Endodermal cell (in vitro differentiated cells): ENCODE measurements at places on chromosomes 4 and X.

DNA sequence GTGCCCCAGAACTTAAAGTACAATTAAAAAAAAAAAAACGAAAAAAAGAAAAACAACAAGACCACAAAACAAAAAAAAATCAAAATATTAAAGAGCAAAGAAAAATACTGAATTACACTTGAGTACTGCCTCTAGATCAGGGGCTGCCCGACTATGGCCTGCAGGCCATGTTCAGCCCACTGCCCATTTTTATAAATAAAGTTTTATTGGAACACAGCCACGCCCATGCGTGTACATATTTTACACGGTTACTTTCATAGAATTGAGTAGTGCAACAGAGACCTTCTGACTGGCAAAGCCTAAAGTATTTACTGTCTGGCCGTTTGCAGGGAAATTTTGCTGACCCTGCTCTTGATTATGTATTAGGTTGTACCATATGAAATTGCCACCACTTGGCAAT, 130.5 kb downstream of the ATXN3L start:
- no peak for DNase-seq

DNA sequence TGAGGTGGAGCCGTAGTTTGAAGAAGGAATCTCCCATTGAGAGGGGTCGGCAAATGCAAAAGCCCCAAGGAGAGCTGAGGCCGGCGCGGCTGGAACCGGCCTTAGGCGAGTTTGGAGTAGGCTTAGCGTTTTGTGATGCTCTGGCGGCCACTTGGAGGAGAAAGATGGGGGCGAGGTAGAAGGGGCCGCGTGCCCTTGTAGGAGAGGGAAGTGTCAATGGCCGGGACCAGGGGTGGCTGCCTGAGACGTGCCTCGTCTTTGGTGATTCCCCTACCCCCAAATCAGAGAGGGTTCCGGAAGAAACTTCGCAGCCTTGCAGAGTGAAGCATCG, 11.7 kb downstream of the MSX1 start:
- DNase-seq: peak; percentile 71

DNA sequence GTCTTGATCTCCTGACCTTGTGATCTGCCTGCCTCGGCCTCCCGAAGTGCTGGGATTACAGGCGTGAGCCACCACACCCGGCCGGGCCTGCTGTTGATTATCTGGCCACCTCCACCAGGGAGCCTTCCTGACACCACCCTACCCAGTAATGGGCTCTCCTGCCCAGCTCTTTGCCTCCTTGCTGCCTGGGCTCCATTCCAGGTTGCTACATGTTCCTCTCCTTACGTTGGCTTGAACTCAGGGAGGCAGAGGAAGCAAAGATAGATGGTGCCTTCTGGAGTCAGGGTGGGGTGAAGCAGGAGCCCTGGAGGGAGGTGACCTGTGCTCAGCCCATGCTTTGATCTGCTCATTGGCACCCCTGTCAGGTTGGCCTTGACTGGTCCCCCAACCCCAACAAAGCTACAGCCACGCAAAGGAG, 26.3 kb downstream of the FLNA start:
- no peak for DNase-seq

GRCh38 chr4:164828955-164829354, 48.0 kb upstream of the APELA start:
- no peak for DNase-seq

GRCh38 chrX:66553973-66554372, 84.9 kb downstream of the EDA2R start:
- no peak for DNase-seq

DNA sequence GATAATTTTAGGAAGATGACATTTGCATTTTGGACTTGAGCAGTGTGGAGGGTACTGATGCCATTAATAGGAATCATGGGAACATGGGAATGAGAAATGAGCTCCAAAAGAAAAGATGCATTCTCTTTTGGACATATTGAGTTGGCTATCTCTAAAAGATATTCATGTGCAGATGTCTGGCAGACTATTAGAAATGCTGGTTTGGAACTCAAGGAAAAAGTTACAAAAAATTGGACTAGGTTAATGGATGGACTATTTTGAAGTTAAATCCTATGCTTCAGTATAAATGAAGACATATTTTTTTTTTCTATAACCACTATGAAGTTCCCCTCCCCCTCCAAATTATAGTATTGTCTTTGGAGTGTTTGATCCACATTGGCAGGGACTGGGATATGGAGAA, 3.6 kb upstream of the LIMCH1 start:
- no peak for DNase-seq

DNA sequence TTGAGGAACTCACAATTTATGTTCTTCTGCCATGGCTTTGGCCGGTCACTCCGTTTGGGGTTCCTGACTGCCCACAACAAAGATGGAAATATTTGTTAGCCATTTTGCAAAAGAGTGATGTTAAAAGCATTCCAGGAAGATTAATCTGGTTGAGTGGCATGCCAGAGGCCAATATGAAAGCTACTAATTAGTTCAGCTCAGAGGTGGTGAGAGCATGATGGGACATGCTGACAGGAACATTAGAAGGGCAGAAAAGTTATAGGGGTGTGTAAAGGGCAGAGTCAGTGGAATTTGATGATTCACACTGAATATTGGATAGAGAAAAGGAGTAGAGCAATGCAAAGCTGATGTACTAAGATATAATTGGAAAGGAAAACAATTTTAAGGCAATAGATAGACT, 94.4 kb downstream of the TLL1 start:
- no peak for DNase-seq

DNA sequence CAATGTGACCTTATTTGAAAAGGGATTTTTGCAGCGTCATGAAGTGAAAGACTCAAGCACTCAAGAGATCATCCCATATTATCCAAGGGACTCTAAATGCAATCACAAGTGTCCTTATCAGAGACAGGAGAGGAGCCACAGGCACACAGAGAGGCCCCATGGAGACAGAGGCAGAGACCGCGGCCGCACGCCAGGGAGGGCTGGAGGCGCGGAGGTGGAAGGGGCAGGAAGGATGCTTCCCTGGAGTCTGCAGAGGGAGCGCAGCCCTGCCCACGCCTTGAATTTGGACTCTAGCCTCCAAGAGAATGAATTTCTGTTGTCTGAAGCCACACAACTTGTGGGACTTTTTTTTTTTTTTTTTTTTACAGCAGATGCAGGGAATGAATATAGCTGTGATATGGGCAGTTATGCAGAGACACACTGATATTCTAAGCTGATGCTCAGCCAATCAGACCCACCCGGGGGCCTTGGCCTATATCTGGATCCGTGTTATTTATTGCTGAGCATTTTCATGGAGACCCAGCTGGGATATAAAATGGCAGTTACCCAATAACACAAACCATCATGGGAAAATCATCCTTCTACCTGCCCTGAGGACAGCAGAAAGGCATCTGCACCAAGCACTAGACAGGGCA, 244.8 kb upstream of the PSAPL1 start:
- no peak for DNase-seq

DNA sequence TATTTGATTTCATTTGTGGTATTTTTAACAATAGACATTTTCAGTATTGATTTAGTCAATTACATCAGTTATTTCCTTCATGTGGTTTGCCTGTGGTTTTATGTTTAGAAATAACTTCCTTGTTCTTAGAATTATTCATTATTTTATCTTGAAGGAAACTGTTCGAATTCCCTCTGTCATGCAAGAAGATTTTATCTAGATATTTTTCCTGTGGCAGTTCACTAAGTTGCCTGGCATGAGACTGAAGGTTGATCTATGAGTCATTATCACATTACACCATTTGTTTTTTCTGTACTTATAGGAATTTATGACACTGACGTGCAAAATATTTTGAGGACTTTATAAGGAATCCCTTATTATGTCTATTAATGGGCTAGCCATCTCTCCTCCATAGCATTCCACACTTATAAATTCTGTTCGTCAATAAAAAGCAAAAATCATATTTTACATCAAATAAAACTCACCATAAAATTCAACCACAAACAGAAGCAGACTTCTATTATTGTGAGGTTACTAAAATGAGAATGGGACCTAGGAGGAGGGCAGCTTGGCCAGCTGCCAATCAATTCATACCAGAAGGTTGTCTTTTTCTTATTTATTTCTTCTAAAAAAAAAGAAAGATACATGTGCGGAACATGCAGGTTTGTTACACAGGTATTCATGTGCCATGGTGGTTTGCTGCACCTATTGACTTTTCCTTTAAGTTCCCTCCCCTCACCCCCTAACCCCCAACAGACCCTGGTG, 179.0 kb downstream of the KCNIP4 start:
- no peak for DNase-seq

GRCh38 chr4:113146876-113147358, 97.5 kb downstream of the ANK2 start:
- no peak for DNase-seq

- peak; percentile 79 for DNase-seq
These were observed 74.8 kb upstream of the BCOR start for GRCh38 chrX:40172401-40173142.

DNA sequence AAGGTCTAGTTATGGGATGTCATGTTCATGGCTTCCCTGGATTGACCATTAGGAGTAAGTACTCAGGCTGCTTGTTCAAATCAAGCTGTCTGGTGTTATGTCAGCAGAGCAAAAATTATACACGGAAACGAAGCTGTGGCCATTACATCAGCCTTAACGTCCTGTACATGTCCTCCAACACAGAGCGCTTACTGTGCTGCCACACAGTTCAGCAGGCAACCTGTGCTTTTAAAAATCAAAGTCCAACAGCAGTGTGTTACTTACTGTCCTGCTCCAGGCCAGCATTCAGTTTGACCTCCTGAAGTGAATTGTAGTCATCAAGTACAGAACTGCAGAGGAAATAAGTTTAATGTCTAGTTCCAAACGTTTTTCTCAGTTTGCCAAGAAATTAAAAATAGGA, 46.0 kb downstream of the KLHL34 start:
- no peak for DNase-seq

DNA sequence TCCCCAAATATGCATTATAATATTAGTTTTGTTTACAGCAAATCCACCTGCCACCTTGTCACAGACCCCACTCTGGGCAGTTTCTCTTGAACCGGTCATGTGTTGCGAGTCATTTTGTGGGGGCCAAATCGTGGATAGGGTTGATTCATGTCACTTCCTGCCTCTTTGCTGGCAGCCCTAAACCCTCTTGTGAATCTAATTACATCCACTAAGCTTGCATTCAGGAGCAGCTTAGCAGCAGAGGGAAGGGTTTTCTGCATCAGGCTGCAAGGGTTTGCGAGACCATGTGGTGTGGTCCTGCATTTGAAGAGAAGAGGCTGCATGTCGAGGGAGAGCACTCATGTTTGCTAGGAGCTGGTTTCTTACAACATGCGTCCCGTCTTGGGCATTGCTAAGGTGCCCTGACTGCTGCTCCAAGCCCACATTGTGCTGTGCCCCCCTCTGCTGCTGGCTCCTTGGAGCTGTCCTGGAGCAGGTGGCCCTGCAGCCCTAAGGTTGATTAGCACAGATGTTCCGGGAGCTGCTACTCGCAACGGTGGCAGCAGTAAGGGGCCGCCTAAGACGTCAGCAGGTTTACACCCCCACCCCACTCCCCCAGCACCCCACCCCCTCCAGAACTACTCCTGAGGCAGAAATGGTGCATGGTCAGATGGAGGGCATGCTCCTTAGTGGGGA, 88.9 kb upstream of the CLDN34 start:
- no peak for DNase-seq

DNA sequence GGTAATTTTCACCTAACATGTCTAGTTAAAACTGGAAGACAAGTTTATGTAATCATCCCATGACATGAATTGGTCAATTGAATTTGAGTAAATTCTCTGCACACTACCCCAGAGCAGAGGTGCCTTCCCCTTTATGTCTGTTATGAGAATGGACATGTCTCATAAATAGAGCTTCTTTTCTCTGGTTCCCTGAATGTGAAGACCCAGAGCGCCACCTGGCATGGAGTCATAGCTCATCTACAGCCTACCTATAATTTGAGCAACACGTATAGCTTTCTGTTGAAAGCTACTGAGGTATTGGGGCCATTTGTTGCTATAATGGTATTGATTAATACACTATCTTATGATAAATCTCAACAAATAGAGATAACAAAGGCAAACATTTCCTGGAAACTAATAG, 626.5 kb upstream of the GALNTL6 start:
- peak; percentile 68 for DNase-seq

DNA sequence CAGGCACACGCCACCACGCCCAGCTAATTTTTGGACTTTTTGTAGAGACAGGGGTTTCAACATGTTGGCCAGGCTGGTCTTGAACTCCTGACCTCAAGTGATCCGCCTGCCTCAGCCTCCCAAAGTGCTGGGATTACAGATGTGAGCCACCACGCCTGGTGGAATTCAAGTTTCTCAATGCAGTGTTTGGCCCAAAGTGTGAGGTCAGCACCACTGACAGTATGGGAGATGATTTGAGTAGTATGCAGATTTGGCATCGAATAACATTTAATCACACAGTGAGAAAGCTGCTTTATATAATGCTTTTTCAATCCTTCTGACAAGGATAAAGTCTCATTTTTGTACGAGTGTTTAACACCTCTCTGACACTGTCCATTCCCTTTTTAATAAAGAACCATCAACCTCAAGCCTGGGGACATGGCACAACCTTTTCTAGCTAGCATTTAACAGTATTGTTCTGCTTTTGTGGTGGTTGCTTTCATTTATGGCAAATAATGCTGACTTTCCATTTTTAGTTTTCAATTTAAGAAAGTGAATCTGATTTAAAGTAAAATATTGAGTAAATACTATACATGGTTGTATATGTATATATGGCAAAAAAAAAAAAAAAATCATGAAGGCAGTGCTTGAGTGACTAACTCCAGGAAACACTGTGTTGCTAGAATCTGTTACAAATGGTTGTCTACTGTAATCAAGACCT, 4.3 kb upstream of the NSUN7 start:
- no peak for DNase-seq

GRCh38 chr4:8026453-8026852, 86.8 kb upstream of the AFAP1 start:
- no peak for DNase-seq

GRCh38 chr4:160375772-160376452, 1273.0 kb downstream of the RAPGEF2 start:
- DNase-seq: no peak

- no peak for DNase-seq
These were observed 81.8 kb downstream of the ZNF718 start for GRCh38 chr4:206054-206453.

GRCh38 chr4:118743867-118744266, 58.7 kb downstream of the METTL14 start:
- no peak for DNase-seq

GRCh38 chr4:13903901-13904300, 276.4 kb upstream of the BOD1L1 start:
- no peak for DNase-seq

DNA sequence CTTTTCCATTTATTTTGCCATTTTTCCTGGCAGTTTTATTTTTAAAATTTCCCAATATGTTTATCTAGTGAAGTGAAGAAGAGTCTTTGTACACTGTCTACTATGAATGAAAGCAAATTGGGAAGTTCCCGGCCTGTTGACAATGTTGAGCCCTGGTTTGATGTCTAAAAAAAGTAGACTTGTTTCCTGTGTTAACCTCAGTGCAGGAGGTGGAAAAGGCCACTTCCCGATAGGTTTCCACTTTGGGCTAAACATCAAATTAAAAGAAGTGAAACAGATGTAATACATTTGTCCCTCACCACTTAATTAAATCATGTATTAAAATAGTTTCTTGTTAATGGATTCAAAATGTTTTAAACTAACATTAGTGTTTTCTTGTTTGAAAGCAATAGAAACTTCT, 30.0 kb downstream of the BBS12 start:
- no peak for DNase-seq

GRCh38 chr4:170497112-170497511, 407.4 kb upstream of the AADAT start:
- DNase-seq: no peak

- no peak for DNase-seq
These were observed 55.4 kb upstream of the ESX1 start for GRCh38 chrX:104310090-104310489.

- DNase-seq: no peak
These were observed 13.4 kb upstream of the CHIC2 start for GRCh38 chr4:54077812-54078211.

GRCh38 chrX:154799556-154800348, 5.5 kb downstream of the MPP1 start:
- DNase-seq: peak; percentile 67
